ENCODE measurements at places on chromosomes 2 and 18.

DNA sequence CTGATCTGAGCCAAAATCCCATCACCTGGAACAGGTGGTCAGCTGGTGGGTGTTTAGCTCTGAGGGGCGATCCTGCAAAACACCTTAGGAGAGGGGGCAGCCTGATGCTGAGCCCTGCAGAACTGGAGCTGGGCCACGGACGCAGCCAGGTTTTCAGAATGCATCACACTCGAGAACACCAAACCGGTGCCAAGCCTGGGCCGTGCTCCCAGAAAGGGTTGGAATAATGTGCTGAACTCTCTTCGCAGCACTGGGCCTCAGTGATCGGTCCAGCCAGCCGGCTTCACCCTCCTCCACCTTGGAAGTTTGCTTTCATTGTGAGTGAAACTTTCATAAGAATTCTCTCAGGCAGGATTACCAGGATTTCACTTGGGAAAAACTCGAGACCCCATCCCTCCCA is 56.5 kb upstream of the TTC39C start:
- DNase-seq, result no peak

GRCh38 chr2:14137643-14138042 is 494.9 kb upstream of the LRATD1 start:
- DNase-seq, result no peak

- DNase-seq, result no peak
These were observed 78.0 kb downstream of the ACKR3 start for GRCh38 chr2:236647621-236648020.

DNA sequence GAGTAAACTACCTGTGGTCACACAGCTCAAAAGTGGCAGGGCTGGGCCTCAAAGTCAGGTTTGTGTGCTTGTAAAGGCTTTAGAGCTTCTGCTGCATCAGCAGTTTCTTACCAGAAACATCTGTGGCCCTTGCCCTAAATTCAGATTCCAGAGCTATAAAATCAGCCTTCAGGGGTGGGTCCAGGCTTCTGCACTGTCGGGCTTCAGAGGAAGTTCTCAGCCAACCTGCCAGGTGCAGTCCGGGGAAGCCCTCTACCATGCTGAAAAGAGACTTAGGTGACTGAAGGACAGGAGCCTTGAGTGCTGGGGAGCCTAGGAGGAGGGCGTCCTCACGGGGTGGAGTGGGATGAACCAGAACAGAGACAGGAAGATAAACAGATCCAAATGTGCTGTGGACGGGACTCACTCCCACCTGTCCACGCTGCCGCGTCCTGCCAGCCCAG is 69.9 kb upstream of the HS6ST1 start:
- DNase-seq, result no peak

DNA sequence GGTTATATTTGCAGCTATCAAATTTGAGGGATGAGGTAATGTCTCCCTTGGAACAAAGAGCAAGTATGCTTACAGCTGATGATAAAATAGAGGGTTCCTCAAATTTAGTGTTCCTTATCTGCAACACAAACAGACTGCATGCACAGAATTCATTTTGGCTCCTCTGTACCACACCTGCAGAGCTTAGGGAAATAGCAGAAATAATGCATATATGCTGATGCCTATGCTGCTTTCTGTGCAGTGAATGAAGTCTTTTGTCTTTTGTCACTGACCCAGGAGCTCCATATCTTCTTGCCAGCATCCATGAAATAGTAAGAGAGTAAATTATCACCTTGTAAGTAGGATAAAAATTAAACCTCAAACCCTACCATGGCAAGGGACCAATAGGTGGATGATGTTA is 69.8 kb downstream of the NCKAP1 start:
- no peak for DNase-seq

GRCh38 chr2:219629976-219630695 is 2.7 kb downstream of the SLC4A3 start:
- no peak for DNase-seq

DNA sequence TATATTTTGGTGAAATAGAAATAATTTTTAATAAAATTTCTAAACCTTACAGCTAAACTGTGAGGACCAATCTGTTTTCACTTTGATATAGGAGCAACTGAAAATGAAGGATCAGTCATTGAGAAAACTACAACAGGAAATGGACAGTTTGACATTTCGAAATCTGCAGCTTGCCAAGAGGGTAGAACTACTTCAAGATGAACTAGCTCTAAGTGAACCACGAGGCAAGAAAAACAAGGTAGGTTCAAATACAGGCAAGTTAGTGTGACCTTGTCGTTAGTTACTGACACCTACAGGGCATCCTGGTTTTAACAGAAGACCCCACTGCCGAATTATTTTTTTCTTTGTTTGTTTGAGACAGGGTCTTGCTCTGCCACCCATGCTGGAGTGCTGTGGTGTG is 75.5 kb upstream of the STON1 start:
- peak; percentile 33 for DNase-seq

DNA sequence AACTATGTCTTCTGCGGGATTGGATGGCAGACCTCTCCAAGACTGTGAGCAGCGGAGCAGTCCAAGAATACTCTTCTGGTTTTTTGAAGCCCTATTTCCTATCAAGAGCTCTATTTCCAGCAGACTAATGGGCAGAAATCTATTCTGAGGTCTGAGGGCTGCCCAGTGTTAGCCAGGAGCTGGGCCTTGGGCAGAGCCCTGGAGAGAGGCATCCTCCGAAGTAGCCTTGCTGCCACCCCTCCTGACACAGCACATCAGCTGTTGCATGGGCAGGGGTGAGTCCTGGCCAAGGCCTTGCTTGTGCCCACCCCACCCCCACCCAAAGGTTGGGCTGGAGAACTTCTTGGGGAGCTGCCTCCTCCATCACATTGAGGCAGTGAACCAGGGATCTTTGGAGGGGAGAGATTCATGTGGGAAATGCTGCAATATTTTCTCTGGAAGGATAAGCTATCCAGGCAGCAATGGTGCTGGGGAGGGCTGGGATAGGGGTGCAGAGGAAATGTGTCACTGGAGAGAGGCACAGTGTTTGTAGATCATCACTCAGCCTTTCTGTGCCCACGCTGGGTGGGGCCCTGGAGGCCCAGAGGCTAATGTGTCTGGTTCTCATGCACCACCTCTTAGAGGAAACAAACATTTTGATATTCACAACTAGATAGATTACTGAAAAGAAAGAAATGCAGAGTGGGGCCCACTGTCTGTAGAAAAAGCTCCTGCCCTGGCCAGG is 104.7 kb downstream of the VSNL1 start:
- peak; percentile 51 for DNase-seq

GRCh38 chr2:22628906-22629305 is 756.1 kb upstream of the KLHL29 start:
- no peak for DNase-seq

DNA sequence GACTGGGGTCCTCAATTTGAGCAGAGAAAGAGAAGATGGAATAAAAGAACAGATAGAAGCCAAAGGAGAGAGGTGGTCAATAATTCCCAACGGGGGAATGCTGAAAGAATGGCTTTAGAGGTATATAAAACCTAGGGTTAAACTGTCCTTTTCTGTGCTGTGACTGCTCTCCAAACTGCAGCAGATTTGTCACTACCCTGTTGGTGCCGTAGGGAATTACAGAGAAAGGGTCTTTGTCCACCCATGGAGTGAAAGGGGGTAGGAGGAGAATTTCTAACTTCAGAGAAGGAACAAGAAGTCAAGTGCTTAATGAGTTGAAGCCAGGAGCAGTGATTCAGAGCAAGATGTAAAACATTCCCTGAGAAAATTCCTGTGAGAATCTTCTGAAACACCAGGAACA is 486.5 kb downstream of the NUP35 start:
- DNase-seq, result no peak

- no peak for DNase-seq
These were observed 40.4 kb upstream of the TTC32 start for GRCh38 chr2:19942199-19942598.

GRCh38 chr2:120379916-120380893 is 34.3 kb downstream of the INHBB start:
- no peak for DNase-seq

DNA sequence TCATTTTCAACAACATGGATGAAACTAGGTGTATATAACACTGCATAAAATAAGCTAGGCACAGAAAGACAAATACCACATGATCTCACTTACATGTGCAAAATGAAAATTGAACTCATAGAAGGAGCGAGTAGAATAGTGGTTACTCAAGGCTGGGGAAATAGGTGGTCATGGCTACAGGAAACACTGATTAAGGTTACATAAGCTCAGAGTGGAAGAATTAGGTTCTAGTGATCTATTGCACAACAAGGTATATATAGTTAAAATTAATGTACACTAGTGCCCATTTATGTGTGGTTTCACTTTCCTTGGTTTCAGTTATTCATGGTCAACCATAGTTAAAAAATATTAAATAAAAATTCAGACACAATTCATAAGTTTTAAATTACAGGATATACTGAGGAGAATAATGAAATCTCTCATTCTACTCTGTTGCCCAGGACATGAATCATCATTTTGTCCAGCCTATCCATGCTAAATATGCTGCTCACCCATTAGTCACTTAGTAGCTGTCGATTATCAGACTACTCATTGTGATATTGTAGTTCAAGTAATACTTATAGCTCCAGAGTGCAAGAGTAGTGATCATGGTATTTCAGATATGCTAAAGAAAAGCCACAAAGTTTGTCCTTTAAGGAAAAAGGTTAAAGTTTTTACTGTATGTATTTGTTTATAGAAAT is 1530.9 kb upstream of the LRRTM1 start:
- no peak for DNase-seq

GRCh38 chr2:18741895-18742732 is 152.7 kb upstream of the NT5C1B start:
- DNase-seq, result no peak

DNA sequence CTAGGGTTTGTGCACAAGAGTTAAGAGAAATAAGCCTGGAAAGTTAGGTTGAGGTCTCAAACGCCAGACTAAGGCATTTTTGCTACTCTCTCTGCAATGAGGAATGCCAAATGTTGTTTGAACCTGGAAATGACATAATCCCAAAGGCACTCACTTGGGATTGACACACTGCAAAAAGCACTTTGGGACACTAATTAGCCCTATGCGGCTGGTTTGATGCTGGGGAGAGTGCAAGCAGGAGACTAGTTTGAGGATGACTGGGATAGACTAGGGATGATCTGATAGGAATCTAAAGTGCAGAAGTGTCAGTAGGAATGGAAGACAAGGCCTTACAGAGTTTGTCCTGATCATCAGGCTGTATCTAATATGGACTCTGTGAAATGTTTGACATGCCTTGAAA is 469.0 kb downstream of the SLC4A3 start:
- no peak for DNase-seq

- no peak for DNase-seq
These were observed 44.8 kb downstream of the FTCDNL1 start for GRCh38 chr2:199806179-199806578.

DNA sequence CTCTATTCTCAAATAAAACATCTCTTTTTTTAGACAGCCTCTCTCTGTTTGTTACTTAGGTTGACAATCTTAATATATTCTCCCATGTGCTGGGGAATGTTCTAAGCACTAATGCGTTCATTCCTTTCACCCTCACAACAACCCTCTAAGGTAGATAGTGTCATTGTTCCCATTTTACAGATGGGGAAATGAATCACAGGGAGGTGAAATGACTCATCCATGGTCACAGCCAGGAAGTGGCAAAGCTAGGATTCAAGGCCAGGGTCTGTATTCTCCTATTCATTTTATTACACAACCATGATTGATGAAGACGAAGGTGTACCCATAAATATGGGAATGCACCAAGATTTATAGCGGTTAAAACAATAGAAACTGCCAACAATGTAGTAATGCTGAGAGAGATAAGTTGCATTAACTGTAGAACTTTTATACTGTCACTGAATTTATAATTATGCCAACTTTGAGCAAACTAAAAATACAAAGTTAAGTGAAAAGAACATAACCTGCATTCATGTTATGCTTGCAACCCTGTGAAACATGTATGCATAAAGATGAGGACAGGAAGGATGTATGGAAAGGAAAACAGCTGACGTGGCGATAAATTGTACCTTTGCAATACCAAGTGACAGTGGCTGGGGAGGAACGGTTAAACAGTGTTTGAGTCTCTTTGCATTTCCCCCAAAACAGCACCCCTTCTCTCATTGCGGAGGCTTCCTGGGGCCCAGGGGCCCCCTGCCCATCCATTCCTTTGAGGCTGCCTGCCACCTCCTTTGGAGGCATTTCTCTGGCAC is 257.7 kb upstream of the AGAP1 start:
- DNase-seq, result no peak

GRCh38 chr18:70151614-70152013 is 53.9 kb downstream of the RTTN start:
- DNase-seq, result peak; percentile 10

GRCh38 chr2:164917296-164917903 is 37.9 kb downstream of the SLC38A11 start:
- peak; percentile 33 for DNase-seq

- peak; percentile 69 for DNase-seq
These were observed 4.4 kb downstream of the NFATC1 start for GRCh38 chr18:79400091-79400590.

- DNase-seq, result no peak
These were observed 721.1 kb downstream of the DPP10 start for GRCh38 chr2:115163572-115163971.

GRCh38 chr2:163735685-163736432 is at the start of gene FIGN:
TSS of gene FIGN (minus strand) at chr2:163736008. CDS start at chr2:163734927, 1,081 bp downstream.
- peak; percentile 7 for DNase-seq

GRCh38 chr2:39872748-39873147 is 93.7 kb upstream of the THUMPD2 start:
- DNase-seq, result no peak

- DNase-seq, result no peak
These were observed 17.8 kb upstream of the DUSP19 start for GRCh38 chr2:183060571-183061231.

- DNase-seq, result no peak
These were observed 101.8 kb downstream of the TRABD2A start for GRCh38 chr2:84778911-84779690.

- DNase-seq, result no peak
These were observed 172.7 kb downstream of the TNS1 start for GRCh38 chr2:217830061-217830460.

DNA sequence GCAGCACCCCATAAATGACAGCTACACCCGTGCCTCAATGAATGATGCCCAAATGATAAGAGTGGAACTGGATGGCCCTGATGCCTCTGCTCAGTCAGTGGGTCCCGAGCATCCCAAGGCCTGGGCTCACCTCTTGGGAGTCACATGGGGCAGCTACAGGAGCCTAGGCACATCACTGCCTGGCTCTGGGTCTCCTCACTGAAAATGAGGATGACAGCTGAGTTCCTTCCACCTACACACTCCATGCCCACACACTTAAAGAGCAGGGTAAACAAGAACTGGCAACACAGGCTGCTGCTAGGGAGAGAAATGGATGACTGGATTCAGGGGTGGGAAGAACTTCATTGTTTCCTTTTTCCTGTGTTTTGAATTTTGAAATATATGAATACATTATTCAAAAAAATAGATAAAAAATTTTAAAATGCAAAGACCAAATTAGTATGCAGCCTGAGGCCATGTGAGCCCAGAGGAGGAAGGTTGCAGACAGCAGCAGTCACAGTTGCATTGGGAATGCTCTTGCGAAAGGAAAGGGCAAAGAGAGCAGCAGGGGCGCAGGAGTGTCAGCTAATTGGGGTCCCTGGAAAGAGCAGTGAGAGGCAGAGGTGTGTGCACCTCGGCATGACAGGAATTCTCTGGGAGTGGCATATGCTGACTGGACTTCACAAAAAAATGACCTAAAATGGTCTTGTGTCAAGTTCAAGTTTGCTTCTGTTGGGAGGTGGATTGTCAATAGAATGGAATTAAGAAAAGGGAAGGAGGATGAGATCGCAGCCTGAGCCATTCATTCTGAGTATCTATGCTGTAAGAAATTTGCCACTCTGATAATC is 327.1 kb downstream of the CELF4 start:
- no peak for DNase-seq
